ENCODE measurements at places on chromosomes 6 and 20.

GRCh38 chr20:43721429-43722152 lies 5.2 kb downstream of the GTSF1L start:
- DNase-seq = no peak

GRCh38 chr6:159766906-159767305 lies 5.1 kb downstream of the ACAT2 start:
- no peak for DNase-seq

DNA sequence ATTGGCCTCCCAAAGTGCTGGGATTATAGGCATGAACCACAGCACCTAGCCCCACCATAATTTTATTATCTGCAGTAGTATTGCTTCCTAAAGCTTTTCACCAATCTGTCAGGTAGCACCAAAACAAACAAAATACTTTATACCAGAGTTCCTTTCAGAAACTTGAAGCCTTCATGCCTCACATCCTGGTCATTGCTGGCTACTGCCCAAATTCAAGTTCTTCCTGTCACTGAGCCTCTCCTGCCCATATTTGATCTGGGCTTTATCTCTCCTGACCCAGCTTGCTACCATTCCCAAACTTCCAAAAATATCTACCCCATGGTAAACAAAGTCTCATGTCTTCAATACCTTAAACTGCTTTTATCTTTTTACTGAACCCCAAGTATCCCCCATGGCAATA lies 34.9 kb upstream of the DST start:
- no peak for DNase-seq

- DNase-seq = no peak
Observed at GRCh38 chr20:34043025-34043424, 49.3 kb downstream of the RALY start.

- no peak for DNase-seq
Observed at GRCh38 chr20:63972312-63973159, 2.8 kb upstream of the ZNF512B start.

- DNase-seq = no peak
Observed at GRCh38 chr6:80363501-80364122, 257.1 kb downstream of the BCKDHB start.

- DNase-seq = peak; percentile 92
Observed at GRCh38 chr20:41005361-41005729, 23.3 kb upstream of the TOP1 start.

DNA sequence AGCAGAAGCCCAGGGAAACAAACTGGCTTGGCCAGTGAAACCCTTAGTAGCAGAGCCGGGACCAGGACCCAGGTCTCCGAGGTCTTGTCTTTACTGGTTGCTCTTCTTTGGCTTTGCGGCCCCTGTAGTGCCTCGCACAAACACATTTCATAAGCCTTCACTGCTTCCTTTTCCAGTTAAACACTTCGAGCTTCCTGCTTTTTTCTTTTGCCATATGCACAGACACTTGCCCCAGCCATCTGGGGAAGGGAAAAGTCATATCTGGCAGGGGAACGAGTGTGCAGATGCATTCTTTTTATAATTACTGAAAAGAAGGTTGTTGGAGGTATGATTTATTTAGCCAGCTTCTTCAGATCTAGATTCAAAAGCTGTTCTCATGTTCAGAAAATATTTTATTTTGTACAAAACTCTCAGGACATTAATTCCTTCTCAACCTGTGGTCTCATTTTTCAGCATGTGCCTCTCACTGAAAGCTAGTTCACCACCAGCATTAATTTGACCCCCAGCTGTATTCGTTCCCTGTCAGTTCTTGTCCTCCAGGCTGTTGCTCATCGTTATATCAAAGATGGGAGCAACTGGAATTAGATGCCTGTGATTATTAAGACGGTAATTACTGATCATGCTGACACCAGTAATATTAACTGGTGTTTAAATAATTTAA lies 19.2 kb downstream of the KLHL32 start:
- DNase-seq = no peak

- DNase-seq = no peak
Observed at GRCh38 chr6:12101653-12102312, 89.7 kb downstream of the HIVEP1 start.

GRCh38 chr20:16243470-16243869 lies 329.8 kb downstream of the KIF16B start:
- no peak for DNase-seq

DNA sequence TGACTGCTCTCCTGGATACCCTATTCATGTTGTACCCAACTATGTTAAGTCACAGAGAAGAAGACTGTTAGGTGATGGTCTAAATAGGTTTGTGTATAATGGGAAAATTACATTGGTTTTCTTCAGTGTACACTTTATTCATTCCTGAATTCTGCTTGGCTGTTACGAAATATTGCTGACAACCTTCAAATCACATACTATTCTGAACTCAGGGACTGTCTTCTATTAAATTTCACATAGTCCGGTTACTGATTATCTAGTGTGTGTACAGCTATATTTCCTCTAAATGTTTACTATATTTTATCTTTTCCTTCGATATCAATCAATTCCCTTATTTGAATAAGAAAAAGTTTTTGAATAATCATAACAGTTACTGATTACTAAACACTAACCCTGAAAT lies 1090.3 kb upstream of the CITED2 start:
- DNase-seq = no peak

GRCh38 chr20:61234224-61234890 lies 17.7 kb upstream of the CDH4 start:
- DNase-seq = no peak

DNA sequence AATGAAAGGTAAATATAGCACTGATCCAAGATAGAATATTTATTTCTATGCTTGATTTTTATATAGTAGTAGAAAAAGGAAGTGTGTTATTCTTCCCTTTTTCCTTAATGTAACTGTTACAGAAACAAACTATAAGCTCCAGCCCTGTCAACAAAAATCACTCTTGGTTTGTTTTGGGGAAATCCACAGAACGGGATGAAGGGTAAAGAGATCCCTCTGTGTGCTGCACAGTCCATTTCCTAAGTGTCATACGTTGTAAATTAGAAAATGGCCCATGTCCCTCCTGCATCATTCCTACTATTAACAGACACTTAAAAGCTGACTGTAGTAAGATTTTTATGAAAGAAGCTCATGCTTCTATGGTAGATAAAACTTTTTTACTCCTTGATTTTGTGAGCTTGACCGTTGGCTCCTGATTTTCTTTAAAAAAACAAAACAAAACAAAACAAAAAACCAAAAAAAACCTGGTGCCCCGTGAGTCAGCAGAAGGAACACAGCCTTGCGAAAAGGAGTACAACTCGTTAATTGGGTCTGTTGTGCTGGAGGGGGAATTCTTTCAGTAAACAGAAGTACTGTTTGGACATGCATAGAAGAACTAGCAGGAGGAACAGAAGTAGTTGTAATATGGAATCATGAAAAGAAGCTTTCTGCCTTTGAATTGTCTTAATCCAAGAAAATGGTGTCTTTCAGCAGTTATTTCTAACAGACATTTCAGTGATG lies 67.5 kb downstream of the RTN4IP1 start:
- no peak for DNase-seq
